ENCODE measurements at places on chromosomes 1 and 21. TPM values are rescaled to one million over a fixed set of nuclear protein-coding genes. Genes with fewer than 3 reads are reported as not detected.

The COL16A1 gene
- total RNA-seq, result 115 TPM

The NBPF6 gene
- total RNA-seq, result not detected

The LHX8 gene
- total RNA-seq, result not detected

The NES gene
- total RNA-seq, result 30.8 TPM

The PCP4 gene
- total RNA-seq, result not detected

The RNF186 gene
- not detected for total RNA-seq

The FGR gene
- total RNA-seq, result 0.09 TPM

The RIPPLY3 gene
- total RNA-seq, result not detected

The SGIP1 gene
- 20.3 TPM for total RNA-seq

The C1orf210 gene
- not detected for total RNA-seq

The SLC44A5 gene
- total RNA-seq, result 0.09 TPM

Measured in bronchial smooth muscle cell (primary cell).